Effector CD4-positive, alpha-beta T cell (primary cell): ENCODE measurements at places on chromosomes 1 and 21.

DNA sequence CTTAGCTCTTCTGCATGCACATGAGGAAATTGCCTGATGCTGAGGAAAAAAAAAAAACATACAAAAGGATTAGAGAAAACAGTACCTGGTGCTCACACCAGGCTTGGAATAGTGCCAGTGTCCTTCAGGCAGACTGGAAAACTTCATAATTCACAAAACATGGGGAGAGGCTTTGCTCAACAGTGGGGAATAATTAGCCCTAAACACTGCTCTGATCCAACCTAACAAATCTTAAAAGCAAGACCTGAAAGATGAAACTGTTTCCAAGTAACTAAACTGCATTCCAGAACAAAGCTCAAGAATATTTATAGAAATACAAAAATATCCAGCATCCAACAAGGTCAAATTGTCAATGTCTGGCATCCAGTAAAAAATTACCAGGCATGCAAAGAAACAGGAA, 124.8 kb downstream of the AK5 start:
- DNase-seq, result no peak

DNA sequence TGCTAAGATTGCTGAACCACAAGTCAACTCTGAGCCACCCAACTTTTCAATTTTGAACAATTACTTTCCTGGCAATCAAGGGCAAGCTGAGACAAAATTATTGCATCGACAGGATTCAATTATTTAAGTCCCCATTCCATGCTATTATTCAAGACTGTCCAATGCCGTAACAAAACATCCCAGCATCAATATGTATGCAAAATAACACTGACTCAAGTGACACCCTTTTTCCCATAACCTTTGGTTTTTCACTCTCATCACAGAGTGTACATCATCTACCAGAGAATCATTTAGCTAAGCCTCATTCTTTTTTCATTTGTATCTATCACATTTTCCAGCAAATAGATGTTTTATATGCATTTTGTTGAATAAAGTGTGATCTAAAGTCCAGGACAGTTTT, 54.6 kb downstream of the ERICH3 start:
- DNase-seq, result no peak

DNA sequence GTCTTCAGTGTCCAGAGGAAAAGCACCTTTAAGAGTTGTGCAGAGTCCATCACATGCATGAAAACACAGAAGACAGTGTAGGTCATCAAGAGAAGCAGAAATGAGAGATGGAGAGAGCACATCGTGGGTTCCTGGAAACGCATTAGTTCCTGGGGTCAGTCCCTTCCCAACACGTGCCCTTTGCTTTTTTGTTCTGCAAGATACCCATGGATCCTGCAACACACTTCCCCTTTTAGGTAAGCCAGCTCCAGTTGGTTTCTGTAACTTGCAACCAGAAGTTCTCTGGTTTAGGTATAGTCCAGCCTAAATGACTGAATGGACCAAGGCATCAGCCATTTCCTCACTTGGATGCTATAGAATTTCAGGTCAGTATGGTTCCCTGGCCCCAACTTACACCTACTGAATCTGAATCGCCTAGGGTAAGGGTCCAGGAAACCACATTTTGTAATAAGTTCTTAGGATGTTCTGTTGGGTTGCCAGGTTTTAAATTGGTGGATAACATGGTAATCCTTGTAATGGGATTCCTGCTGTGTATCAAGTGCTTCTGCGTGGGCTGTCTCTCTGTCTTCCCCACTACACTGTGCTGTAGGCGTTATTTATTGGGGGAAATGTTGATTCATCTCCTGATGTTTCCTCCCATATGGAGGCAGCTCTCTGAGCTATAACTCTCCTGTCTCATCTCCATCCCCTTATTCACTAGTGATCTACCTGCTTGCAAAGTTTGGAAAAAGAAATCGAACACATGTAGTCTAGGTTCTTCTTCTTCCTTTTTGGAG, 230.6 kb downstream of the TNR start:
- DNase-seq, result no peak

DNA sequence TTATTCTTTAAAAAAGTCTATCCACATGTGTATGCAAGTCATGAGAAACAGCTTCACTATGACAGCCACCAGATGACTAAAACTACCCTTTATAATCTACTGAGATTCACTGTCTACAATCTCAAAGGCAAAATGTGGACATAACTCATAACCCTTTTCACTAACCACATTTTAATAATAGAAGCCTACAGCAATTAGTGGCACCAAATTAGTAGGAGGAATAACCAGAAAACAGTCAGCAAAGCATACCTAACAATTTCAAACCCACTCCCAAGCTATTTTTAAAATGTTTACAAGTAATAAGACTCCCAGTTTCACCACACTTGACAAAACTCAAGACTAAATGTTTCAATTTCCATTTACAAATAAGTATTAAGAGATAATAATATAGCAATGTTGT, 442.9 kb downstream of the PTPRC start:
- DNase-seq, result no peak

GRCh38 chr1:145827966-145828365, 4.0 kb downstream of the POLR3C start:
- DNase-seq, result no peak
